ENCODE measurements at places on chromosomes 5 and 9.

- peak; percentile 42 for DNase-seq
These were observed 201.0 kb downstream of the EFNA5 start for GRCh38 chr5:107469485-107470294.

- DNase-seq: peak; percentile 92
These were observed 57.4 kb downstream of the SEMA4D start for GRCh38 chr9:89440548-89440947.

GRCh38 chr5:35319333-35320002 is 89.2 kb upstream of the PRLR start:
- DNase-seq: peak; percentile 99

- DNase-seq: no peak
These were observed 191.8 kb downstream of the CD180 start for GRCh38 chr5:67004730-67005350.

DNA sequence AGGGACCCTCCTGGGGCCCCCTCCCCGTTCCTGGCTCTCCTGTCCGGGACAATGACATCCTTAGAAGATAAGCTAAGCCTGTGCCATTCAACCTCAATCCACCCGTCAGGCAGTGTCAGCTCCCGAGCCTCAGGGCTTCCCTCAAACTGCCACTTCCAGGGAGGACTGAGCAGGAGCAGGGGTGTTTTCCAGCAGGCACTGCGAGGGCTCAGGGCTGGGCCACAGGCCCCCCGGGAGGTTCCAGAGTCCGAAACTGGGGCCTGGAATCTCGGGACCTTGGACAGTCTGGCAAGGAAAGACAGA is 26.2 kb downstream of the LHX3 start:
- no peak for DNase-seq

- no peak for DNase-seq
These were observed 90.9 kb upstream of the GRIA1 start for GRCh38 chr5:153399595-153399994.

GRCh38 chr5:40879163-40879942 is 29.9 kb upstream of the C7 start:
- DNase-seq: peak; percentile 55

DNA sequence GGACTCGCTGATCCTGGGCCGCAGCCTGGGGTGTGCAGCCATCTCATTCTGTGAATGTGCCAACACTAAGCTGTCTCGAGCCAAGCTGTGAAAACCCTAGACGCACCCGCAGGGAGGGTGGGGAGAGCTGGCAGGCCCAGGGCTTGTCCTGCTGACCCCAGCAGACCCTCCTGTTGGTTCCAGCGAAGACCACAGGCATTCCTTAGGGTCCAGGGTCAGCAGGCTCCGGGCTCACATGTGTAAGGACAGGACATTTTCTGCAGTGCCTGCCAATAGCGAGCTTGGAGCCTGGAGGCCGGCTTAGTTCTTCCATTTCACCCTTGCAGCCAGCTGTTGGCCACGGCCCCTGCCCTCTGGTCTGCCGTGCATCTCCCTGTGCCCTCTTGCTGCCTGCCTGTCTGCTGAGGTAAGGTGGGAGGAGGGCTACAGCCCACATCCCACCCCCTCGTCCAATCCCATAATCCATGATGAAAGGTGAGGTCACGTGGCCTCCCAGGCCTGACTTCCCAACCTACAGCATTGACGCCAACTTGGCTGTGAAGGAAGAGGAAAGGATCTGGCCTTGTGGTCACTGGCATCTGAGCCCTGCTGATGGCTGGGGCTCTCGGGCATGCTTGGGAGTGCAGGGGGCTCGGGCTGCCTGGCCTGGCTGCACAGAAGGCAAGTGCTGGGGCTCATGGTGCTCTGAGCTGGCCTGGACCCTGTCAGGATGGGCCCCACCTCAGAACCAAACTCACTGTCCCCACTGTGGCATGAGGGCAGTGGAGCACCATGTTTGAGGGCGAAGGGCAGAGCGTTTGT is 19.9 kb downstream of the PTGES2 start:
- no peak for DNase-seq

GRCh38 chr9:131769361-131769760 is 29.5 kb upstream of the RAPGEF1 start:
- DNase-seq: no peak

DNA sequence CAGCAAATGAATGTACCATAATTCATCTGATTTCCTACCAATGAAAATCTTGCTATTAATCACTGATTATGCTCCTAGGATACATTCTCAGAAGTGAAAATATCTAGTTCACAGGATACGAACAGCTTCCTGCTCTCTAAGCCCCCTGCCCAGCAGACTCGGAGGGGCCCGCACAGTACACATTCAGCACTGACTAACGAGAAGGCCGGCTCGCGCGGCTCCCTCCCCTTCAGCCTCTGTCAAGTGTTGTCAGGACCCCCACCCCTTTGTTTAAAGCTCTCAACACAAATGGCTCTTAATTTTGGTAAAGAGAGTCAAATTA is 82.0 kb downstream of the PRRT1B start:
- no peak for DNase-seq

GRCh38 chr5:113256671-113257452 is 177.9 kb downstream of the TSSK1B start:
- DNase-seq: no peak

GRCh38 chr5:17412760-17413671 is 85.0 kb upstream of the TAF11L2 start:
- DNase-seq: peak; percentile 71

GRCh38 chr9:136527131-136527530 is 18.7 kb downstream of the NOTCH1 start:
- DNase-seq: no peak
